ENCODE measurements at places on chromosomes 11 and 22. TPM values are rescaled to one million over a fixed set of nuclear protein-coding genes. Genes with fewer than 3 reads are reported as not detected.

- H3K36me3 ChIP-seq = no peaks in the 10 kb centered on the region
- H3K4me1 ChIP-seq = peaks cover 9% of the 10 kb centered on the region
- H3K27me3 ChIP-seq = no peaks in the 10 kb centered on the region
- no peak overlapping the region for H3K4me3 ChIP-seq
- no peak for DNase-seq
- no peak overlapping the region for H3K27ac ChIP-seq
These were observed 138.2 kb downstream of the COMMD9 start for GRCh38 chr11:36150986-36151385.

DNA sequence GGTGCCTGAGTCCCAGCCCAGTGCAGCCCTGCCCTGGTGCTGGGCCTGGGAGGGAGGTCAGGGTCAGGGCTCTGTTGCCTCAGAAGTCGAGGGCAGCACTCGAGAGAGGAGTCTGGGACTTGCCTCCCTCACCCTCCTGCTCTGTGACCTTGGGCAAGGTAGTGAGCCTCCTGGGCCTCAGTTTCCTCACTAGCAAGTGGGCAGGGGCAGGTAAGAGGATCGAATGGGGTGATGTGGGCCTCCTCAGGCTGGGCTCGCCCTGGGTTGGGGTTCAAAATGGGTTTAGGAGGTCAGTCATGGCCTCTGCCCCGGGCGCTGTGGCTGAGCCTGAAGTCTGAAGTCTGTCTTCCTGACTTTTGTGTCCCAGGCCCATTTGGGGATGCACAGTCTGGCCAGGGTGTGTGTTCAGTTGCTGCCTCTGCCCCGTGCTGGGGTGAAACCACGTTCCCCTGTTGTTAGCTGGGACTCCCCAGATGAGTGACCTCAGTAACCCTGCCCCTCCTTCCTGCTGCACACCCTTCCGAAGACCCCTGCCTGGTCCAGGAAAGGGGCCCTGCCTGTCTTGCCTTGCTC is 40.9 kb upstream of the CELSR1 start:
- H3K27ac ChIP-seq = peak overlapping the region; percentile 81
- H3K27me3 ChIP-seq = no peaks in the 10 kb centered on the region
- no peak for DNase-seq
- no peaks in the 10 kb centered on the region for H3K36me3 ChIP-seq

GRCh38 chr22:37320726-37321677 is 38.7 kb downstream of the CYTH4 start:
- DNase-seq = no peak
- no peak overlapping the region for H3K4me3 ChIP-seq
- H3K4me1 ChIP-seq = no peaks in the 10 kb centered on the region
- H3K27me3 ChIP-seq = no peaks in the 10 kb centered on the region

The CCDC116 gene
- total RNA-seq = 0.13 TPM

DNA sequence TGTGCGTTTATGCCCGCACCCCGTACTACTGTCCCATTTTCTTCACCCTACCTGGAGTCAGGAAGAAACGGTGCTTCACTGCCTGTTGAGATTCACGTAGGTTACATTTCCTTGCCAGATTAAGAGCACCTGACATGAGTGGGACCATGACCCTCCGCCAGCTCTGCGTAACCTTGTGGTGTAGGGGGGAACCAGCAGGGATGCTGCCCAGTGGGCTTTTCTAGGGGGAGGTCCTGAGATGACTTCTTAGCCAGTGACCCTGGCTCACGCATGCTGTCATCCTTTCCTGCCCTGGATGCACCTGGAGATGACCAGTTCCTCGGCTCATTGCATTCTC is 967 bp upstream of the ARVCF start:
- no peaks in the 10 kb centered on the region for H3K36me3 ChIP-seq
- H3K4me1 ChIP-seq = peaks cover 37% of the 10 kb centered on the region
- DNase-seq = no peak
- no peak overlapping the region for H3K27ac ChIP-seq
- H3K27me3 ChIP-seq = no peaks in the 10 kb centered on the region
- H3K4me3 ChIP-seq = peak overlapping the region; percentile 89

The MRGPRE gene
- not detected for total RNA-seq

GRCh38 chr22:32565002-32565339 is 90.4 kb downstream of the FBXO7 start:
- no peaks in the 10 kb centered on the region for H3K36me3 ChIP-seq
- no peaks in the 10 kb centered on the region for H3K4me1 ChIP-seq
- H3K27ac ChIP-seq = no peak overlapping the region
- no peak for DNase-seq
- no peak overlapping the region for H3K4me3 ChIP-seq

DNA sequence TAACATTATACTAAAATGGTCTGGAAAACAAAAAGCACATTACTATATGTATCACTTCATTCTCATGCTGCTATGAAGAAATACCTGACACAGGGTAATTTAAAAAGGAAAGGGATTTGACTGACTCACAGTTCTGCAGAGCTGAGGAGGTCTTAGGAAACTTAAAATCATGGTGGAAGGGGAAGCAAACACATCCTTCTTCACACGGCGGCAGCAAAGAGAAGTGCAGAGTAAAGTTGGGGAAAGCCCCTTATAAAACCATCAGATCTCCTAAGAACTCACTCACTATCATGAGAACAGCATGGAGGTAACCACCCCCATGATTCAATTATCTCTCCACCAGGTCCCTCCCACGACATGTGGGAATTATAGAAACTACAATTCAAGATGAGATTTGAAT is 60.0 kb downstream of the FAM181B start:
- no peak overlapping the region for H3K4me3 ChIP-seq
- H3K27me3 ChIP-seq = no peaks in the 10 kb centered on the region
- no peaks in the 10 kb centered on the region for H3K36me3 ChIP-seq
- H3K4me1 ChIP-seq = no peaks in the 10 kb centered on the region

GRCh38 chr11:64101461-64101860 is 64.5 kb downstream of the MACROD1 start:
- peaks cover 59% of the 10 kb centered on the region for H3K4me1 ChIP-seq
- H3K36me3 ChIP-seq = no peaks in the 10 kb centered on the region
- H3K4me3 ChIP-seq = peak overlapping the region; percentile 38

The GLYAT gene
- total RNA-seq = not detected

DNA sequence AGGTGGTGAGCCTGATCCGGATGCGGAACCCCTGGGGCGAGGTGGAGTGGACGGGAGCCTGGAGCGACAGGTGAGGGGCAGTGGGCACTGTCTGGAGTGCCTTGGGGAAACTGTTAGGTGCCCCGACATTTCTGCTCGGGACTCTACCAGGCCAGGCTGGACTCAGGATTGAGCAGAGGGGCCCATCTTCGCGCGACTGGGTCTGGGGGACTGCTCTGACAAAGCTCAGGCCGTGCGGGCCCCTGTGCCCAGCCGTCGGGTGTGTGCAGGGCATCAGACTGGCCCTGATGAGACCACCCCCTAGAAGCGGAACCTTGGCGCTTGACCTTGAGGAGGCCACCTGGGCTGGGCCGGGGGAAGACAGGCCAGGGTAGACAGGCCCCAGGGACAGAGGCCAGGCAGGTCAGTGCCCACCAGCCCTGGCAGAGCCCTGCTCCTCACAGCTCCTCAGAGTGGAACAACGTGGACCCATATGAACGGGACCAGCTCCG is 6.3 kb downstream of the CAPN1 start:
- no peaks in the 10 kb centered on the region for H3K27me3 ChIP-seq
- H3K4me1 ChIP-seq = no peaks in the 10 kb centered on the region
- H3K36me3 ChIP-seq = peaks cover 97% of the 10 kb centered on the region
- no peak overlapping the region for H3K4me3 ChIP-seq
- DNase-seq = no peak

- no peaks in the 10 kb centered on the region for H3K27me3 ChIP-seq
- DNase-seq = no peak
- no peak overlapping the region for H3K4me3 ChIP-seq
- H3K36me3 ChIP-seq = no peaks in the 10 kb centered on the region
These were observed 29.9 kb upstream of the OR5B12 start for GRCh38 chr11:58471892-58472291.

- no peak for DNase-seq
- H3K27me3 ChIP-seq = no peaks in the 10 kb centered on the region
- H3K4me3 ChIP-seq = no peak overlapping the region
- H3K27ac ChIP-seq = no peak overlapping the region
These were observed 43.3 kb upstream of the MMP7 start for GRCh38 chr11:102573851-102574250.

The BEST1 gene
- 0.81 TPM for total RNA-seq

DNA sequence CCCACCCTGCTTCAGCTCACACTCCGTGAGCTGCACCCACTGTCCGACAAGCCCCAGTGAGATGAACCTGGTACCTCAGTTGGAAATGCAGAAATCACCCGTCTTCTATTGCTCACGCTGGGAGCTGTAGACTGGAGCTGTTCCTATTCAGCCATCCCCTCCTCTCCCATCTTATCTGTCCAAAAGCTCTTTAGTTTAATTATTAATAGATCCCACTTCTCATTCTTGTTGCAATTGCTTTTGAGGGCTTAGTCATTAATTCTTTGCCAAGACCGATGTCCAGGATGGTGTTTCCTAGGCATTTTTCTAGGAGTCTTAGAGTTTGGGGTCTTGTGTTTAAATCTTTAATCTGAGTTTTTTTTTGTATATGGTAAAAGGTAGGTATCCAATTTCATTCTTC is 116.8 kb downstream of the TRIM44 start:
- H3K36me3 ChIP-seq = no peaks in the 10 kb centered on the region
- no peak overlapping the region for H3K4me3 ChIP-seq
- H3K27ac ChIP-seq = no peak overlapping the region

GRCh38 chr22:30754971-30755758 is 60.5 kb downstream of the OSBP2 start:
- H3K27ac ChIP-seq = no peak overlapping the region
- peak; percentile 58 for DNase-seq
- H3K36me3 ChIP-seq = no peaks in the 10 kb centered on the region
- H3K4me1 ChIP-seq = no peaks in the 10 kb centered on the region
- H3K4me3 ChIP-seq = no peak overlapping the region
- no peaks in the 10 kb centered on the region for H3K27me3 ChIP-seq

DNA sequence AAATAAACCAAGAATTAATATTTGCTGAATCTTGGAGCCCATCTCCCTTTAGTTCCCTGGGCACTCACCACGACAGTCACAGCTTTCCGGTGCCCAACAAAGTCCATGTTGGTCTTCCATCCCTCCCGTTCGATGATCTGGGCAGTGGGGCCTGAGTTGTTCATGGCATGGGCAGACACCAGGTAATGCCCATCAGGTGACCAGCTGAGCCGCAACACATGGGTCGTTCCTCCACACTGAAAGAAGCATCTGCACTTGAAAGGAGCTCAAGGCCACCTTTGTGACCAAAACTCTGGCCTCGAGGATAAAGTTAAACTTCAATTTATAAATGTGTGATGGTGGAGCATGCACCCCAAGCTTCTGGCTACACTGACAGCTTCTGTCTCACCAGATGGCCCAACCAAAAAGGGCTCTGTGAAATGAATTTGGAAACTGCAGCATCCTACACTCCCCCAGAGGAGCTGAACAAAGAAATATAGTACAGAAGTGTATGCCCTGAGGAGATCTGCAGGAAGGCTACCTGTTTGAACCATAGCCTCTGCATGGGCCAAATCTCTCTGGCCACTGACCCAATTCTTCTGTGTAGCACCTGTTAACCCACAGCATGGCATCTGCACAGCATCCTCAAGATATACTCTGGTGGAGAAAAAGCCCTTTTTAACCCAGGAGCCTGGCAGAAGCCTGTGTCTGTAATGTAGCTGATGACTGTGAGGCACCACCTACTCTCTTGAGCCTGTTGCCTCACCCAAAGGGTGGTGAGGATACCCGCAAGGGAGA is 37.1 kb downstream of the HIRA start:
- no peaks in the 10 kb centered on the region for H3K27me3 ChIP-seq
- no peak for DNase-seq
- peaks cover 6% of the 10 kb centered on the region for H3K4me1 ChIP-seq
- no peak overlapping the region for H3K4me3 ChIP-seq
- no peak overlapping the region for H3K27ac ChIP-seq
- H3K36me3 ChIP-seq = peaks cover 87% of the 10 kb centered on the region

DNA sequence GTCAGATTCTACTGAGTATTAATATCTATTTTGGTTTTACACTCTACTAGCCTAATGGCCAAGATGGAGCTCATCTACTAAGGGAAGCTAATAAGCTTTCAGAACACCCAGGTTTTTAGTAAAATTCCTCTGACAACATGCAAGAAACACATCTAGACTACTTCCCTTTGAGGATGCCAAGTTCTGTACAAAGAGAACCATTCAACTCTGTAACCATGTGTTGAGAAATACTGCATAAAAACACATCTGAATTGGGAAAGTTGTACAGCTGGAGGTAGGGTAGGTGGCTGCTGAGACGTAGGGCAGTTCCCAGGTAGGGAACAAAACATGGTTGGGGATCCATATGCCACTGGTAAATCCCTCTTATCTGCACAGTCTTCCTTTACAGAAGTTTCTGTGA is 66.2 kb downstream of the SC5D start:
- H3K27ac ChIP-seq = no peak overlapping the region
- no peak overlapping the region for H3K4me3 ChIP-seq
- no peaks in the 10 kb centered on the region for H3K27me3 ChIP-seq
- no peak for DNase-seq

The RIC3 gene
- total RNA-seq = 8.4 TPM

The C11orf97 gene
- total RNA-seq = not detected

The HIRA gene
- 12.3 TPM for total RNA-seq

The C22orf31 gene
- not detected for total RNA-seq

GRCh38 chr11:66950112-66950535 is 8.1 kb downstream of the PC start:
- H3K27me3 ChIP-seq = no peaks in the 10 kb centered on the region
- no peak overlapping the region for H3K4me3 ChIP-seq
- H3K4me1 ChIP-seq = peaks cover 10% of the 10 kb centered on the region
- H3K36me3 ChIP-seq = no peaks in the 10 kb centered on the region
- peak; percentile 54 for DNase-seq

DNA sequence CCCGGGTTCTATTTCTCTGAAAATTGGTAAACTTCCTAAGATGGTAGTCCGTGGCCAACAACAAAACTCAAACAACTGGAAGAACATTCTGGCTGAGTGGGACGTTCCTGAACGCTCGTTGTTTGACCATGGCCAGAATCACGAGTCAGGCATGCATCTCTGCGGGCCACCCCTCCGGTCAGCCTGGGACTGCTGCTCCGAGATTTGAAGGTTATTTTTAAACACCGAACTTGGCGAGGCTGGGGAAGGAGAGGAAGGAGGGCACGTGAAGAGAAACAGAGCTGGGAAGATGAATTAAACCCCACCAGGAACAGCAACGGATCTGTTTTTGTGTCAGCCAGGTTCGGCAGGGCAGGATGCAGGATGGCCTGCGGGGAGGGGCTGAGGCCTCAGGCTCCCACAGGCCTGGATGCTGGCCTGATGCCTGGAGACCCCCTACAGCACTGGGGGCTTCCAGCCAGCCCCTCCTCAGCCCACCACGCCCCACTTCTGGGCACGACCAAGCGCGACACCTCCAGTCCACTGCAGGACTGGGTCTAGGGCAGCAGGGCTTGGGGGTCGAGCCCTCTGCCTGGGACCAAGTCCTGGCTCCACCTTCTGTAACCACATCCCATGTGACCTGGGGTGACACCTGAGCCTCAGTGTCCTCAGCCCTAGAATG is 5.1 kb downstream of the SHISAL1 start:
- no peaks in the 10 kb centered on the region for H3K36me3 ChIP-seq
- DNase-seq = no peak
- H3K27me3 ChIP-seq = peaks cover 4% of the 10 kb centered on the region
- H3K4me1 ChIP-seq = no peaks in the 10 kb centered on the region
- H3K27ac ChIP-seq = no peak overlapping the region

The OR10W1 gene
- total RNA-seq = not detected
